Adipose tissue (tissue), 3 donors: ENCODE measurements at places on chromosomes 3 and 15. TPM values are rescaled to one million over a fixed set of nuclear protein-coding genes. Genes with fewer than 3 reads are reported as not detected.

PRC1 gene
- polyA plus RNA-seq, result 4.2 TPM

PDCD6IP gene
- polyA plus RNA-seq, result 70.2 TPM

IL5RA gene
- 0.07 TPM for polyA plus RNA-seq

YEATS2 gene
- 4.8 TPM for polyA plus RNA-seq

GRK7 gene
- not detected for polyA plus RNA-seq

FETUB gene
- not detected for polyA plus RNA-seq

RLBP1 gene
- polyA plus RNA-seq, result not detected

WWTR1 gene
- 14.3 TPM for polyA plus RNA-seq
